ENCODE measurements at places on chromosomes 12 and 14. TPM values are rescaled to one million over a fixed set of nuclear protein-coding genes. Genes with fewer than 3 reads are reported as not detected.

GRCh38 chr12:123983822-123984485 lies 10.9 kb downstream of the ZNF664 start:
- no peak for DNase-seq

DNA sequence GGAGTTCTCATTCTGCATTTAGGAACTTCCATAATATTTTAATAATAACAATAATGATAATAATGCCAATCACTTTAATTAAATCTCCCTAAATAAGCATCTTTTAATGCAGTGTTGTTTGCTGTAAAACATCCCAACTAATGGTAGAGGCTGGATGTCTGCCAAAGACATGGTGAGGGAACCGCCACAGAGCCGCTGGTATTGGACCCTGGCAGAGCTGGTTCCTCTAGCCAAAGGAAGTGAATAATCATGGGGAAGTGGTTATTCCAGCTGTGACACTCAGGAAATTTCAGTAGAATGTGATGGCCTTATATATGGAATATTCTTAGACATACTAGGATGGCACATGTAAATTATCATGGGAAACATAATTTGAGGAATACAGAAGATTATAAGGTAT lies 483.3 kb downstream of the ZFP36L1 start:
- peak; percentile 30 for DNase-seq

DNA sequence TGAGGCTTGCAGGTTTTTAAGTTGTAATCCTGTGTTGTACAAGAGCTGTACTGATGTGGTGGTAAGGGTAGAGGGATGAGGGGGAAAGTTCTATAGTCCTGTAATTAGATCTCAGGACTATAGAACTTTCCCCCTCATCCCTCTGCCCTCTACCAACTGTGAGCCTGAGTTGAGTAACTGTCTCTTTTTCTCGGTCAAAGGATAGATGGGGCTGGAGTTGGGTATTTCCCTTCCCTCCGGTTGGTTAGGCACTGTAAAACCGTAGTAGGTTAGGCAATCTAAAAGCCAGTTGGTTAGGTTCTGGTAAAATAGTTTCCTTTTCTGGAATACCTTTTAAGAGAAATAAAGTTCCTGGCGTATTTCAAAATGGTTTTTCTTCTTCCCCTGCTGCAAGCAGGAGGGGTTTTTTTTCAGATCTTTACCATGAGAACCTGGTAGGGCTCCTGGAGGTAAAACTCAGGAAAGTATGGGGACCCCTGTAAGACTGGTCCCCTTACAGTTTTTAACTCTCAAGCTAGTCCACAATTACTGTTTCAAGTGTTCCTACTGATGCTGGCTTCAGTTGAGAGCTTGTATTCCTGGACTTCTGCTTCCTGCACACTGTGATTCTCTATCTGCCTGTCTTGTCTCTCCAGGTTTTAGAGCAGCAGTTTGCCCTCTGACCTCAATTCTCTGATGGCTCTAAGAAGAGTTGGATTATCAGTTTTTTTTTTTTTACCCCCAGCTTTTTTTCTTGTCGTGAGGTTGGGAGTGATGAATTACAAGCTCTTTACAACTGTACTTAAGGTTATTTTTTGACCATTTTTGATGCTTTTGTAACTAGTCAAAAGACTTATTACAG lies 58.7 kb downstream of the FUT8 start:
- no peak for DNase-seq

The KRT79 gene
- polyA plus RNA-seq: not detected
